ENCODE measurements at places on chromosomes 6 and 20.

- DNase-seq = no peak
Observed at GRCh38 chr6:10307028-10307427, 107.8 kb downstream of the TFAP2A start.

GRCh38 chr20:33443006-33443511 is 504 bp downstream of the SNTA1 start:
- no peak for DNase-seq

- no peak for DNase-seq
Observed at GRCh38 chr6:168782187-168782751, 341.3 kb downstream of the SMOC2 start.

- no peak for DNase-seq
Observed at GRCh38 chr6:15675536-15676220, 12.8 kb upstream of the DTNBP1 start.

DNA sequence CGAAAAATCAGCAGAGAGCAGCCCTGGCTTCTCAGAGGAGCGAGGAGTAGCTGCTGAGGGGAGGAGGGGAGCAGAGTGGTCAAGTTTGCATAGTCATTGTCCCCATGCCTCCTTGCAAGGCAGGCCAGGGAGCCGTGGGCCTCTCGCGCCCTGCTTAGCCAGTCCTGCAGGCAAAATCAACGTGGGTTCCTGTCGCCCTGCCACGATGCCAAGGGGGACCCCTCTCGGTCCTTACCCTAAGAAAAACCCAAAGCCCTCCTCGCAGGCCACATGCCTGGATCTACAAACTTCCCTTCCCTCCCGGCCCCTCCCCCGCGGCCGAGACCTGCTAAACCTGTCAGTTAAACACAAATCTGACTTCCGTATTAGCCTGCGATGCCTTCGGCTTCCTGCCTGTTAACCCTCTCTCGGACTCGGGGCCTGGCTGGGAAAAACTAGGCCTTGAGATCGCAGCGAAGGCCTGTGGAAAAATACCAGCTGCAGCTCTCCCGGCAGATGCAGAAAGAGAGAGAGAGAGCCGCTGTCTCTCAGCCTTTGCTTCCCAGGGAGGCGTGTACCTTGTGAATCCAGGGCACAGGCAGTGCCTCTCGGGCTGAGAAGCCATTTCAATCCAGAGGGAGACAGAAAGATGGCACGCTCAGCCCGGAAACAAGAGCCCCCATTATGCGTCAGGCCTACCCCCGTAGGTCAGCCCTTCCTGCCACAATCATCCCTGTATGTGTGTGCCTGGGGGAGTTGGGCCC is 968 bp upstream of the ZMYND8 start:
- peak; percentile 92 for DNase-seq

GRCh38 chr6:11740875-11741274 is 37.7 kb downstream of the ADTRP start:
- DNase-seq = no peak

Measured in DMS153 (cell line).